SW480 (cell line): ENCODE measurements at places on chromosomes 4 and X.

GRCh38 chr4:16029262-16029661, 54.6 kb downstream of the PROM1 start:
- DNase-seq: no peak

GRCh38 chrX:148069759-148070503, 88.8 kb downstream of the FMR1NB start:
- no peak for DNase-seq

DNA sequence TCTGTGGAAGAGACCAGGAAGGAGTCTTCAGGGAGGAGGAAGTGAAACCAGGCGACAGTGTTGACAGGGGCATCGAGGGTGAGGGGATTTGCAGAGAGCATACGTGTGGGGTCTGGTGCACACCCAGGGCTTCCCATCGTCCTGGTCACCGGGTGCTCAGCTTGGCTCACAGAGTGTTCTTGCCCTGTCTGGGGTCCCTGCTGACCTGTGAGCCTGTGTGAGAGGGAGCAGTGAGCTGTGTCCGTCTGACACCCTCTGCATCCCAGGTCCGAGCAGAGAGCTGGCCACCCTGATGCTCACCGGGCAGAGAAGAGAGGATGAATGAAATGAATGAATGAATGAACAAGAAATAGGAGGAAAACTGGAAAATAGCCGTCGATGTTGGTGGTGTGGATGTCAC, 46.5 kb downstream of the CPZ start:
- no peak for DNase-seq

- DNase-seq: peak; percentile 49
Measured at GRCh38 chrX:140918398-140919038, 83.9 kb upstream of the SPANXB1 start.

DNA sequence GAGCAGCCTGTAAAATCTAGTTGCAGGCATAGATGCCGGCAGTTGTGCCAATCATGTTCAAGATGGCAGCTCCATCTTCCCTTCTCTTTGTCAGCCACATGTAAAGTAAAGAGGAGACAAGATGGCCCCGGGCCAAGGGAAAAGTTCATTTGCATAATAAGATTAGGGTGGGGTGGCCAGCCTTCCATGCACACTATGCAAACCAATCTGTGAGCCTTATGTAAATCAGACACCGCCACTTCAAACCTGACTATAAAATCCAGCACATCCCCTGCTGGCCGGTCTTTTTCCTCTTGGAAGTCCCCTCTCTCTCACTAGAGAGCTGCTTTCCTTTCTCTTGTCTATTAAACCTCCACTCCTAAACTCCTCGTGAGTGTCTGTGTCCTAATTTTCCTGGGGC, 78.9 kb upstream of the CBR4 start:
- no peak for DNase-seq

DNA sequence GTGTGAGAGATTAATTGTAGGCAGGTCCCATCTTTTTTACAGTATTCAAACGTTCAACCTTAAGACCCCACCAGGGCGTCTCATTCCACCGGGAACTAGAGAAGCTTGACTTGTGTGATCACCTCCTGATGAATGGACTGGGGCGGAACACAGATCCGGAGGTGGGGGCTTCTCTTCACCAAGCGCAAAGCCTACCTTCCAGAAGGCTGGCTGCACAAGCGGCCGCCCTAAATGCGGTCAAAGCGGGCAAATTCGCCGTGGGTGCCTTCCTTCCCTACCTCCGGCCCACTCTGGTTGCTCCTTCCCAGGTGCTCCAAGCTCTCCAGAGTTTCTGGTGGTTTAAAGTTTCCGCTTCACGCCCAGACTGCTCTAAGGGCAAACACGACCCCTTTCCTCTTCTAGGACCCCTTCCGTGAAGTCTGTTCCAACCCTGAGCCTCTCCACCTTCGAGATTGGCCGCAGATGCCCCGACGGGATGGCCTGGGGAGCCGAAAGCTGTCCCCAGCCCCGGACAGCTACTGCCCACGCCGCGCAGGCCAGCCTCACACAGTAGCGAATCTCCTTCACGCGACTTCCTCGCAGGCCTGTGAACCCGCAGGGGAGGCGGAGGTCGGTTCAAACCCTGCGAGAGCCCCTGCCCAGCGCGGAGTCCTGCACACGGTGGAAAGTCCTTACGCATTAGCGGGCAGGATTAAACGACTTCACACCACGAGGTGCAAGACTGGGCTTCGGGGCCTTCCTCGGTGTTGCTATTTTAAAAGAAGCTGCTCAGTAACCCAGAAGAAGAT, 1.6 kb upstream of the WWC2 start:
- no peak for DNase-seq

GRCh38 chr4:153232768-153233167, 28.5 kb downstream of the TRIM2 start:
- peak; percentile 50 for DNase-seq

- DNase-seq: no peak
Measured at GRCh38 chr4:158182736-158183135, 9.9 kb upstream of the GASK1B start.

GRCh38 chr4:81359207-81359606, 112.5 kb downstream of the RASGEF1B start:
- DNase-seq: no peak

GRCh38 chr4:146269228-146269653, 54.9 kb downstream of the REELD1 start:
- no peak for DNase-seq

DNA sequence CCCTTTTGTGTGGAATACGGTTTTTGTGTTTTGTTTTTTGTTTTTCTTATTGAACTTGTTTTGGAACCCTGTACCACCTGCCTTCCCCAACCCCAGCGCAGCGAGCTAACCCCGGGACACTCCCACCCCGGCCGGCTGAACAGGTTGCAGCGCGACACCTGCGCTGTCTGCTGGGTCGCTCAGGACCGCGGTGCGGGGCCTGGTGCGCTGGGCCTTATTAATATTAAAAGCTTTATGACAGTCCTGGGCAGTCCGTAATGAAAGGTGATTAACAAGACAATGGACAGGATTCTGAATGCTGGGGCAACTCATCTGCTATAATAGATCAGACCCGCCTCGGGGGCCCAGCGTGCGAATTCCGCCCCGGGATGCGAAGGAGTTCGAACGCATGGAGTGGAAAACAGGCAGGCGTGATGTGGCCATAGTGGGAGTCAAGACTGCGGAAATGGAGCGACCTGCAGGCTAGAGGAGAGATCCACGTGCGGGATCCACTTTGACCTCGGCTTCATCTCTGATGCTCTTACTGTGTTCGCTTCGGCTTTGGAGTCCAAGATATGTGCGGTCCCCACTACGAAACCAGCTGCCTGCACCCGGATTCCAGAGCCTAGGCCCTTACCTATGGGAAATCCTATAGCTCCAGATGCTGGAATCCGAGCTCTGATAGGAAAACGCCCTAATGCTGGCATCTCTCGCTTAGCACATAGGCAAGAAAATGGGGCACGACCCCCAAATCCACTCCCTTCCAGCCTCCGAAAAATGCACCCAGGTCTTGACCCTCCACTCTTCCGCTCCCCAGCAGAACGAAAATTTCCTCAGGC, 69.0 kb upstream of the TMEM33 start:
- DNase-seq: no peak

DNA sequence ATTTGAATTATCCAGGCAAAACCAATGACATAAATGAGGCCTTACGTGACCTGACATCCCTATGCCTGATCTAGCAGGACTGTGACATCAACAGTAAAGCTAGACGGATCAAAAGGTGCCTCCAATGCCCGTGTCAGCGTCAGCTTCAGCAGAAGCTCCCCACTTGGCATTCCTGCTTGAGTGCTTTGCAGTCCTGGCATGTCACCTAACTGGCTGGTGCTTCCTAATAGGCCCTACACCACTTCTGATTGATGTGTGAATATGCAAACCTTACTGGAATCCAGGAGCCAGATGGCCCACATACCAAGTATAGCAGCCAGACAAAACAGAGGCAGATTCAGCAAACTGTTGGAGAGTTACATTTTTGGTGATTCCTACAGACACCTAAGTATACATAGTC, 224.2 kb downstream of the DMD start:
- DNase-seq: peak; percentile 0
